ENCODE measurements at places on chromosomes 5 and 9. TPM values are rescaled to one million over a fixed set of nuclear protein-coding genes. Genes with fewer than 3 reads are reported as not detected.

SPINK13 gene
- not detected for total RNA-seq

LTC4S gene
- 0.72 TPM for total RNA-seq

N4BP3 gene
- total RNA-seq, result 2.3 TPM

SLC30A5 gene
- 62.4 TPM for total RNA-seq

PLAC8L1 gene
- total RNA-seq, result 1.5 TPM

FCHSD1 gene
- 18.0 TPM for total RNA-seq

- no peak for DNase-seq
Measured at GRCh38 chr9:35937227-35937626, 20.7 kb downstream of the OR2S2 start.

GRCh38 chr9:7770111-7770510 is 29.5 kb downstream of the DMAC1 start:
- no peak for DNase-seq

DNA sequence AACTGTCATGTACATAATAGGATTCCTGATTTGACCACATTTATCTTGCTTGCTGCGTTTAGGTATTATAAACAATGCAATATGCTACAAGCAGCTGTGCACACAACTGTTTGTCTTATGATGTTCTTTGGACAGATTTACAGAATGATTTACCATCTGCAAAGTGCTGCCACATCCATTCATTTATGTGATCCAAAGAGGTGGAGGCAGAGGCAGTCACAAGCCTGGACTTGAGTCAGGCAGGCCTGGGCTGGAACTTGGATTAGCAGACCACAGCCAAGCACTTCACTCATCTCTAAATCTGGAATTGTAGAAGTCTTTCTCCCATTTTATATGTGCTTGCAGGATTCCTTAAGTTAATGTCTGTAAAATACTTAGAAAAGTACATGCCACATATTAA is 149.0 kb downstream of the INSYN2B start:
- DNase-seq, result no peak

DNA sequence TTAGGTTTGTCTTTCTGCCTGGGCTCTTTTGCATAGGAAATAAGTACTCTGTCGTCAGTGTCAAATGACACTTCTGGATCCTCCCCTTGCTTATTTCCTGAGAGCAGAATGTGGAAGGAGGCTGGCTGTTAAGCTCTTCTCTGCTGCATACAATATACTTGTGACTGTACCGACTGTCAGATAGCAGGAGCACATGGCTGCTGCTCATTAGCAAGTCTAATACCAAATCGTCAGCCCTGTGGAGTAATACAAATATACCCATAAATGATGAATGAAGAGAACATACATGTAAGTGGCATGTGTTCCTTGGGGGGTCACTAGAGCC is at the start of gene GPR151:
TSS of gene GPR151 (minus strand) at position 40 of the 325 bp plus-strand sequence. CDS start 77 bp downstream, outside the sequence.
- DNase-seq, result no peak

- no peak for DNase-seq
Measured at GRCh38 chr5:170553218-170553617, 49.4 kb downstream of the KCNIP1 start.

DNA sequence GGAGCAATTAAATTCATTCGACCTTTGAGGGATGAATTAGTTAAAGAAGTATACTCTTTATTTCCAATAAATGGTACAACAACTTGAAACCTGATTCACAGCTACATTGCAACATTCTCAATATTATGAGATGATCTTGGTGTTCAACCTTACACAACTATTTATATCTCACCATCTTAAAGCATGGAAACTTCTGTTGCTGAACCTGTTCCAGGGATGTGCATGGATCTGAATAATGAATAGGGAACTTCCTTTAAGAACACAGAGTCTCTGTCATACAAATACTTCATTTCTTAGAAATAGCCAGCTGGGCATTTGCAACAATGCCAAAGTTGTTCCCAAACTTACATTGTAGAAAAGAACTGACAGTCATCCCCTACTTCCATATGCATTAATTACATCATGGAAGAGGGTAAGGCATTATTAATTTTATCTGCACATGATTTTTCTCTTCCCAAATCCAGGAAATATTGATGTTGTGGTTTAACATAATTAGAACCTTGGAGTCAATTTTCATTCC is 39.8 kb upstream of the CCDC112 start:
- DNase-seq, result no peak

- DNase-seq, result no peak
Measured at GRCh38 chr5:176542135-176542595, 5.0 kb upstream of the RNF44 start.

- DNase-seq, result no peak
Measured at GRCh38 chr5:77308154-77308960, 97.9 kb downstream of the PDE8B start.

All from hepatocyte (in vitro differentiated cells).